ENCODE measurements at places on chromosomes 6 and 20. TPM values are rescaled to one million over a fixed set of nuclear protein-coding genes. Genes with fewer than 3 reads are reported as not detected.
A peak's percentile ranks its signal among the peaks of the same experiment; 100 is the strongest.

DNA sequence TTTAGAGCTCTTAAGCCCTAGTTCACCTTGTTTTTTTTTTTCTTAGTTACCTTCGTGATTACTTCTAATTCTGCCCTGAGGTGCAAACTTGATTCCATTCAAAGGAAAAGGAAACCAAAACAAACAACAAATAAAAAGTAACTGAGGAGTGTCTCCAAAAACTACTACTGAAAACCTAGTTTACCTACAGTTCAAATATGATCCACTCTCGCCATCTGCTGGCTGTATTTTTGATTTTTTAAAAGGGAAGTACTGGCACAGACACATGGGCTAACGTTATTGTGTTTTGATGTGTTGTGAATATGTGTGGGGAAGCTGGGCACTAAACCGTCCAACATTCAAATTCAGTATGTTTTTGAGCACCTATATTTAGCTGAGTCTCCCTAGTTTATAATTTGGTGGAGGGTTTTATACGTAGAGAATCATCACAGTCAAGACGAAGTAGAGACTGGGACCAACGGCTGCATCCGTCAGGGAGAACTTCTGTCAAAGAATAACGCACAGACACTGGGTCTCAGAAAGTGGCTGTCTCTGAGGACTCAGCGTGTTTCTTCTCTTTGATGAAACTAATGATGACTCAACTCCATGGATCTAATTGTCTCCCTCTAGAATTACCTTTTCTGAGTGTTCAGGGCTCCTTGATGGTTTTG is 373.5 kb upstream of the BTBD3 start:
- peak; percentile 64 for DNase-seq

AKAP12 gene
- polyA plus RNA-seq: 194 TPM

GRCh38 chr6:150592377-150592995 is 7.2 kb upstream of the PLEKHG1 start:
- no peak for DNase-seq

DNA sequence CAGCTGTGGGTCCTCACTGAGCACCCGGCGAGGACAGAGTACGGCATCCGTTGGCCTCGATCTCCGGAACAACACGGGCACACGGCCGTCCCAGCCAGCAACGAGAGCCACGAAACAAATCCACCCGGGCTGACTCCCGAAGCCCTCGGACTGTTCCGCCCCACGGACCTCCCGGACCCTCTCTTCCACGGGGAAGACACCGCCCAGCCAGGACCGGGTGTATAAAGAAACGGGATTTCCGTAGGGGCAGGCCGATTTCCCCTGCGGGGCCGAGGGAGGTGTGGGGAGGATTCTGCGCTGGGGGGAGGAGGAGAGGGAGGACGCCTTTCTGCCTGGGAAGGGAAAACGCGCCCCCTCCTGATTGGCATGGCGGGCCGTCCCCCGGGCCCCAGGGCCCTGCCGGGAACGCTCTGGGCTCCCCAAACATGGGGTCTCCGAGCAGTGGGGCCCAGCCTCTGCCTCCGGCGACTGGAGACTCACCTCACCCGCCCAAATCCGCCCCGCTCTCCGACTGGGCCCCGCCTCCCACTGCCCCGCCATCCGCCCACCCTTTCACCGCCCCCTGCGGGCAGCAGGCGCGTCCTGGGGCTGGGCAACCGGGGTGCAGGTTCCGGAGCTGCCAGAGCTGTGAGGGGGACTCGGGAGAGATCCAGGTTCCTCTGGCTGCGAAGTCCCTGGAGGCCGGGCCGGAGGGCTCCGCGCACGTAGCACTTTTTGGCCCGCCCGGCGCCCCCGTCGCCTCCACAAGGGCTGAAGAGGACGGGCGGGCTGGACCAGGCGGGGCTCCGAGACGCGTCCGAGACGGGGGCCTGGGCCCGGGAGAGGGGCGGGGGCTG is 679 bp upstream of the PPDPF start:
- DNase-seq: peak; percentile 44

DNA sequence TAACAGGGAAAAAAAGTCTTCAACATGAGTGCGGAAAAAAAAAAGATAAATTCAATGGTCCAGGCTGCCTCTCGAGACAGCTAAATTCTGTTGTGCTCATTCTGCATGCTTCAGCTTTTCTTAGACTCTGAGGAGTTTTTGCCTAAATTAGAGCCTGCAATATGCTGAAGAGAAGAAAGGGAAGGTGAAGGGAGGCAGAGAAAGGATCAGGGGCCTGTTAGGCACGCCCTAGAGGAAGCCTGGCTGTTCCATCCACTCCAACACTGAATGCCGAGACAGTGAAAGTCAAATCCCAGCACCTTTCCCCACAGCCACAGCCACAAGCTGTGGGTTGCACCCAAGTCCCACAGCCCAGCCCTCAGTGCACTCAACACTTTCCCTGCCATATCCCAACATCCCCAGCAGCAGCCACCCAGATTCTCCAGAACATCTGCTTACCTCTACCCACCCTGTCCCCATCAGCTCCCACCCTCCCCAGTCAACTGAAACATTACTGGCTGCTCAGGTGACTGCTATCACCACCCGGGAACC is 37.3 kb downstream of the PREX1 start:
- DNase-seq: no peak

GRCh38 chr20:20780127-20780824 is 67.8 kb upstream of the RALGAPA2 start:
- no peak for DNase-seq

- no peak for DNase-seq
These were observed 17.8 kb upstream of the FRK start for GRCh38 chr6:116078522-116078921.

RPN2 gene
- polyA plus RNA-seq: 296 TPM

ANKRD6 gene
- 23.4 TPM for polyA plus RNA-seq

GRCh38 chr20:8394308-8394945 is 262.4 kb downstream of the PLCB1 start:
- DNase-seq: no peak

- no peak for DNase-seq
These were observed 127.6 kb downstream of the EDN3 start for GRCh38 chr20:59428006-59428405.

DNA sequence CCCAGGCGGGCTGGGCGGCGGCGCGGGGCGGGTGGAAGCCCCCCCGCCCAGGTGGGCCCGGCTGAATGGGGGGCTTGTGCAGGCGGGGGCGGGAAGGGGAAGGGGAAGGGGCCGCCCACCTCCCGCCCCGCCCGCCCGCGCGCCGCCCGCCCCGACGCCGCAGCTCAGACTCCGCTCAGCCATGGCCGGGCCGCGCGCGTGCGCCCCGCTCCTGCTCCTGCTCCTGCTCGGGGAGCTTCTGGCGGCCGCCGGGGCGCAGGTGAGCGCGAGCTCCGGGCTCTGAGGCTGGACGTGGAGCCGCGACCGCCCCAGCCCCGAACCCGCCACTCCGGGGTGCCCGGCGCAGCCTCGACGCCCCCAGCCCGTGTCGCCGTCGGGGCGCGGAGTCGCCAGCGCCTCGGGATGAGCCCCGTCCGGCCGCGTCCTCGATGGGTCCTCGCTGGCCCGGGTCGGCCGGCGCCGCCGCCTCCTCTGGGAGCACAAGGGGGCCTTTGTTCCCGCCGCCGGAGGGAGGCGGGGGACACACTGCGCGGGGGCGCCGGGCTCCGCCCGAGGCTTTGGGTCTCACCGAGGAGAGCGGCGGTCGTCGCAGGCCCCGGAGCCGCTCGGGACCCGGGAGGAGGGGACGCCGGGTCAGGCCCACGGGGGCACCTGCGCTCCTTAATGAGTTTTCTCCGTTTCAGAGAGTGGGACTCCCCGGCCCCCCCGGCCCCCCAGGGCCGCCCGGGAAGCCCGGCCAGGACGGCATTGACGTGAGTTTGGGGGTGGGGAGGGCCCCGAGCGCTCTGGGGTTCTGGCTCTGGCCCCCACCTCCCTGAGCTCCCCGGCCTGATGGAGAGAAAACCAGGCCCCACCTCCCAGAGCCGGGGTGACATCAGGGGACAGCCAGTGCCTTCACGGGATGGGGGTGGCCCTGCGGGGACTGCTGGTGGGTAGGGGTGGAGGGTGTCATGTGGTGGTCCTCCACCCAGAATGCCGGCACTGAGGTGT is at the start of gene COL9A3:
Gene COL9A3 (plus strand): TSS at position 167 of the 990 bp plus-strand sequence. CDS start 15 bp downstream, at position 182.
- no peak for DNase-seq

DEFB124 gene
- polyA plus RNA-seq: 0.36 TPM

DNA sequence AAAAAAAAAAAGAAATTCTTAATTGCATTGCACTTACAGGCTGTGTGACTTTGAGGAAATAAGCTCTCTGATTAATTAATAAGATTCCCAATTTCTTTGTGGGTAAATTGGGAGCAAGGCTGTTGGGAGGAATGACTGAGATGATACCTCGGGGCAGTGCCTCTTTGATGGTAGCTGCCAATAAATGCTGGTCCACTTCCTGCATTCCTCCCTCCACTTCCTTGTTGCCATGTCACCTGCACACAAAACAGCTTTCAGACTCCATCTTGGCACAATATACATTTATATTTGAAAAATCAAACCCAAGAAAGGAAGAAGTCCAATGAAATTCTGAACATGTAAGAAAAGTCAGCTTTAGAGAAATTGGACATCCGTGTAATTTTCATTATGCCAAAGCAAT is 45.1 kb downstream of the MTHFD1L start:
- no peak for DNase-seq

DNA sequence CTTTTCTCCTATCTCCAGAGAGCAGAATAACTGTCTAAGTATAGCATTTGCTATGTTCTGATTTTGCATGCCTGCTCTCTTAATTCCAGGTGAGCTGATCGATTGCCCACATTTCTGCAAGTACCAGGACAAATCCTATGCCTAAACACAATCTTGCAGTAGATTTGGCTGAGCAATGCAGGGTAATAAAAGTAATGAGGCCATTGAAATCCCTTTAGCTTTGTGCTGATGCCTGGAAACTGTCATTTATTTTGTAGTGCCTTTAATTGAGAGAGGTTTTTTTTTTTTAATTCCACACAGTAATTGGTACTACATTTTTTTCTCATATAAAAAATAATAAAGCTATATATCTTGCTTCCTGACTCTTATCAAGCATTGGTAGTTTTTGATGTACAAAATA is 252.3 kb downstream of the NKAIN2 start:
- no peak for DNase-seq

DNA sequence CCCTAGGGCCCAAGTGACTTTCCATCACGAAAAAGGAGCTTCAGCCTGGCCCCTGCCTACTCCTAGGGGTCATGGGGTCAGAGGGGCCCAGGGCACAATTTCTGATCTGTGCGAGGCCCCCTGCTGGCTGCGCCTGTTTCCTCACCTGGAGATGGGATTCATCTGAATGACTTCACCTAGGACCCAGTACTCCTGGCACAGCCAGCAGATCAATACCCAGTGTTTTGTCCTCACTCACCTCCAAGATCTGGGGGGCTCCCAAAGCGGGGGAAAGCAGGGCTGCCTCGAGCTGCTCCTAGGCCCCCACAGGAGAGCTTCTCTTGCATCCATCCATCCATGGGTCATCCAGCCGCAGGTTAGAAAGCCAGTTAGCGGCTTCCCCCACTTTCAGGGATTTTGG is 33.8 kb downstream of the CD40 start:
- DNase-seq: no peak

SAMHD1 gene
- polyA plus RNA-seq: 24.8 TPM

ZSCAN16 gene
- polyA plus RNA-seq: 11.0 TPM

GRCh38 chr6:102619585-102619984 is 1226.1 kb downstream of the GRIK2 start:
- peak; percentile 1 for DNase-seq

SLC29A1 gene
- 34.3 TPM for polyA plus RNA-seq

- DNase-seq: no peak
These were observed 121.0 kb upstream of the GJE1 start for GRCh38 chr6:142011775-142012174.

SYNGAP1 gene
- polyA plus RNA-seq: 51.5 TPM

DNA sequence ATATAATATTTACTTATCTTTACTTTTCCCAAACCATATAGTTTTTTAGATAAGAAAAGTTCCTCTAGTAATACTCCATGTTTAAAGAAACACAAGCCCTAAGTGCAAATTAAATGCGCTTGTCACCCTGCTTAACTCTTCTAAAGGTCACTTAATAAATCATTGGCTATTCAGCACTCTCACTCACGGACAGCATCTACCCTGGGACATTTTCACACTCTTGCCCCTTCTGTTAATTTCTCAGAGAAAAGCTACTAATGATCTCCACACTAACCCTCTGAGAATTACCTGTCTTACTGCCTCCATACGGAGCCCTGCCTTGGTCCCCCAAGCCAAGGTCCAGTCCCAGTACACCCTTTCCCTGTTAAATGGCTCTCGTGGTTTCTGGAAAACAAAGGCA is 102.2 kb downstream of the NRN1 start:
- DNase-seq: no peak

GRCh38 chr6:98945311-98946115 is 2.2 kb downstream of the FBXL4 start:
- no peak for DNase-seq
